GM23338 (cell line): ENCODE measurements at places on chromosomes 7 and 10. TPM values are rescaled to one million over a fixed set of nuclear protein-coding genes. Genes with fewer than 3 reads are reported as not detected.

The TMEM225B gene
- total RNA-seq: not detected in 2 replicates

The UCMA gene
- 8.6 and 12.7 TPM in 2 replicates for total RNA-seq

The COL13A1 gene
- total RNA-seq: 7.1 and 8.6 TPM in 2 replicates

The AKR1C4 gene
- not detected in 2 replicates for total RNA-seq

The TMEM106B gene
- total RNA-seq: 36.1 and 42.8 TPM in 2 replicates

The CPXM2 gene
- 5.3 and 8.1 TPM in 2 replicates for total RNA-seq

The RAMP3 gene
- total RNA-seq: 0.35 and 4.6 TPM in 2 replicates

The OLAH gene
- total RNA-seq: not detected in 2 replicates

The OR2A5 gene
- total RNA-seq: not detected in 2 replicates

The NUP42 gene
- total RNA-seq: 42.7 and 44.7 TPM in 2 replicates

The CUEDC2 gene
- total RNA-seq: 37.0 and 39.2 TPM in 2 replicates

The PILRA gene
- total RNA-seq: 0.38 and 2.6 TPM in 2 replicates

The DDX56 gene
- 70.5 and 72.3 TPM in 2 replicates for total RNA-seq

The TSPAN14 gene
- total RNA-seq: 31.8 and 40.7 TPM in 2 replicates

The ZPBP gene
- not detected in 2 replicates for total RNA-seq

The ZNF485 gene
- total RNA-seq: 7.8 and 11.7 TPM in 2 replicates

The IDI2 gene
- total RNA-seq: not detected in 2 replicates

The TMEM273 gene
- not detected in 2 replicates for total RNA-seq

The FANK1 gene
- 0.69 TPM in 1 of 2 replicates, not detected in the other for total RNA-seq

The CYP3A7 gene
- total RNA-seq: not detected in 2 replicates

The EVX1 gene
- total RNA-seq: not detected in 2 replicates

The NPC1L1 gene
- not detected in 2 replicates for total RNA-seq

The NCF1 gene
- total RNA-seq: 0.49 and 1.0 TPM in 2 replicates

The PWWP2B gene
- 8.6 and 12.8 TPM in 2 replicates for total RNA-seq

The NDUFA5 gene
- total RNA-seq: 55.2 and 70.2 TPM in 2 replicates

The SLC16A12 gene
- 1.3 and 2.0 TPM in 2 replicates for total RNA-seq

The SH2B2 gene
- total RNA-seq: 21.9 and 30.3 TPM in 2 replicates

The CYP3A4 gene
- total RNA-seq: not detected in 2 replicates

The SOSTDC1 gene
- 0.70 and 0.76 TPM in 2 replicates for total RNA-seq

The ASB10 gene
- not detected in 2 replicates for total RNA-seq

The SLC12A9 gene
- total RNA-seq: 32.3 and 39.9 TPM in 2 replicates

The RGR gene
- not detected in 2 replicates for total RNA-seq

The MICALL2 gene
- 11.8 and 13.0 TPM in 2 replicates for total RNA-seq

The GRID2IP gene
- total RNA-seq: 1.5 TPM in 2 replicates

The GPR15LG gene
- total RNA-seq: not detected in 2 replicates

The LOXL4 gene
- total RNA-seq: 0.23 and 0.38 TPM in 2 replicates

The SEMA3D gene
- total RNA-seq: 7.2 and 8.9 TPM in 2 replicates

The BUD31 gene
- total RNA-seq: 77.1 and 98.5 TPM in 2 replicates

The NAPEPLD gene
- 9.4 and 12.2 TPM in 2 replicates for total RNA-seq

The TRPV5 gene
- total RNA-seq: not detected in 2 replicates

The ABCF2 gene
- total RNA-seq: 47.9 and 58.7 TPM in 2 replicates

The CYP26C1 gene
- 0.24 TPM in 1 of 2 replicates, not detected in the other for total RNA-seq

The GBX1 gene
- total RNA-seq: 0.24 and 1.8 TPM in 2 replicates

The ELOVL3 gene
- total RNA-seq: 0.59 TPM in 1 of 2 replicates, not detected in the other

The ALDH18A1 gene
- total RNA-seq: 104 and 117 TPM in 2 replicates

The PNLIP gene
- total RNA-seq: not detected in 2 replicates

The PAPSS2 gene
- total RNA-seq: 17.1 and 19.6 TPM in 2 replicates

The EBLN1 gene
- total RNA-seq: not detected in 2 replicates

The CYTH3 gene
- 15.3 and 28.3 TPM in 2 replicates for total RNA-seq

The SLC13A4 gene
- total RNA-seq: 1.7 and 2.4 TPM in 2 replicates

The IL15RA gene
- total RNA-seq: 1.1 and 1.6 TPM in 2 replicates

The CYCS gene
- total RNA-seq: 131 and 158 TPM in 2 replicates

The FAM13C gene
- 0.94 and 1.1 TPM in 2 replicates for total RNA-seq

The PDZD7 gene
- total RNA-seq: 1.7 and 2.3 TPM in 2 replicates

The CCDC3 gene
- 4.5 and 5.2 TPM in 2 replicates for total RNA-seq

The ATOH7 gene
- total RNA-seq: 1.2 and 1.8 TPM in 2 replicates
